ENCODE measurements at places on chromosomes 7 and 10. TPM values are rescaled to one million over a fixed set of nuclear protein-coding genes. Genes with fewer than 3 reads are reported as not detected.

OPN1SW gene
- total RNA-seq: not detected

ACTR3C gene
- 8.5 TPM for total RNA-seq

- no peak overlapping the region for H3K27ac ChIP-seq
- DNase-seq: no peak
- H3K27me3 ChIP-seq: no peaks in the 10 kb centered on the region
- peaks cover 14% of the 10 kb centered on the region for H3K4me1 ChIP-seq
Measured at GRCh38 chr7:50221028-50221427, 83.5 kb upstream of the IKZF1 start.

- H3K4me3 ChIP-seq: no peak overlapping the region
- no peaks in the 10 kb centered on the region for H3K4me1 ChIP-seq
- no peak for DNase-seq
- H3K27ac ChIP-seq: no peak overlapping the region
- H3K36me3 ChIP-seq: no peaks in the 10 kb centered on the region
- H3K27me3 ChIP-seq: no peaks in the 10 kb centered on the region
Measured at GRCh38 chr7:10070899-10071298, 902.8 kb upstream of the PHF14 start.

DNA sequence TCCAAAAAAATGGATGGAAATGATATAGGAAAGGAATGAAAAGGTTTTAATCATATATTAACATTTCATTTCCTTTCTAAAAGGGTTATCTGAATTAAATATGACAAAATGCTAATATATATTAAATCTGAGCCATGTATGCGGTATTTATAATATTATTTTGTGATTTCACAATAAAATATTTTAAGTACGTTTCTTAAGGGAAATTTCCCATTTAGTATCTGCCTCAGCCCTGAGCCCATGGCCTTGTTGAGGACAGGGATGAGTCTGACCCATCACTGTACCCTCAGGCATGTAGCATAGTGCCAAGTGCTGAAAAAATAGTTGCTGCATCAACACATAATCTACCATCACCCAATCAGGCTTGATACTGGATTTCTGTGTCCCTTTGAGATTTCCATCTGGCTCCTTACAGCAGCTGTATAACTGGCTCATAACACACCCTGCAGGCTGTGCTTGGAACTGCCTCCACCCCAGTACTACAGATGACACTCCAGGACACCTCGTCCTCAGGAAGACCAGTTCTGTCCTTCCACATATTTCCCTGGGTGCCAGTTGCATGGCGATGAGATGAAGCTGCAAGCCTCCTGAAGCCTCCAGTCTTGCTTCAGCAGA lies 59.4 kb upstream of the ASAH2 start:
- H3K4me3 ChIP-seq: no peak overlapping the region
- no peak for DNase-seq
- no peak overlapping the region for H3K27ac ChIP-seq
- H3K27me3 ChIP-seq: no peaks in the 10 kb centered on the region
- no peaks in the 10 kb centered on the region for H3K4me1 ChIP-seq

GRCh38 chr10:73909540-73910115 lies 1.3 kb upstream of the PLAU start:
- H3K4me1 ChIP-seq: peaks cover 14% of the 10 kb centered on the region
- H3K27ac ChIP-seq: no peak overlapping the region
- DNase-seq: no peak

Measured in naive thymus-derived CD4-positive, alpha-beta T cell (primary cell).